ENCODE measurements at places on chromosomes 4 and X.

GRCh38 chr4:140448162-140448561, 20.7 kb upstream of the CLGN start:
- no peak for DNase-seq

GRCh38 chrX:85994228-85994627, 53.1 kb downstream of the CHM start:
- DNase-seq, result no peak

- DNase-seq, result no peak
These were observed 100.3 kb downstream of the TENM3 start for GRCh38 chr4:182343453-182343852.

- no peak for DNase-seq
These were observed 54.0 kb upstream of the AMELX start for GRCh38 chrX:11239230-11239629.

GRCh38 chr4:23171976-23172375, 479.2 kb downstream of the GBA3 start:
- no peak for DNase-seq

GRCh38 chrX:17553469-17553868, 178.5 kb downstream of the NHS start:
- DNase-seq, result no peak

- DNase-seq, result no peak
These were observed 13.6 kb downstream of the G3BP2 start for GRCh38 chr4:75659512-75660031.

DNA sequence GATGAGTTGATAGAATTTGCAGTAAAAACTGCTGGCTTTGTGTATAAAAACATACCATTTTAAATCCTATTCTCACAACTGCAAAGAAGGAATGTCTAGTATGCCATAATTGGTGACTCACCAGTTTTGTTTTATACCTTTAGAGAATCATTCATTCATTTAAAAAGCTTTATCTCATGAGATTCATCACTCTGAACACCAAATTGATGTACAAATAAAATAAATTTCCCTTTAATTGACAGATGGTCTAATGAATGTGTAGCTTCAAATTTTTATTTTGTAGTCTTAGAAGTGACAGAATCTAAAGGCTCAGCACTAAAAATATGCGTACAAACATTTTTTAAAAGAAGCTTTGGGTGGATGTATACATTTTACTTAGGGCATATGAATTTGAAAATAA, 492.5 kb downstream of the GALNTL6 start:
- DNase-seq, result no peak

GRCh38 chrX:45873781-45874180, 671.4 kb downstream of the ZNF674 start:
- no peak for DNase-seq

- no peak for DNase-seq
These were observed 263.8 kb downstream of the ARHGAP24 start for GRCh38 chr4:85738721-85739120.
